ENCODE measurements at places on chromosomes 5 and 9.

DNA sequence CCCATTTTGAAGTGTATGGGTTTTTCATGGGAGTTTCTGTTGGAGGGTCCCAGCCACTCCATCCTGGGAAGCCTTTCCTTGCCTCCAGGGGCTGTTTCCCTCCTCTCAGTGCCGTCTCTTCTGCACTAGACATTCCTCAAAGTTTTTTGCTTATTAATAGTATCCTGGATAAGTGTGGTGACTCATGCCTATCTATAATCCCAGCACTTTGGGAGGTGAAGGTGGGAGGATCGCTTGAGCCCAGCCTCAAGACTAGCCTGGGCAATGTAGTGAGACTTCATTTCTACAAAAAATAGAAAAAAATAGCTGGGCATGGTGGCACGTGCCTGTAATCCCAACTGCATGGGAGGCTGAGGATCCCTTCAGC lies 43.1 kb downstream of the RALGPS1 start:
- peak; percentile 29 for DNase-seq

- DNase-seq: no peak
These were observed 24.0 kb downstream of the GFPT2 start for GRCh38 chr5:180329138-180329435.

DNA sequence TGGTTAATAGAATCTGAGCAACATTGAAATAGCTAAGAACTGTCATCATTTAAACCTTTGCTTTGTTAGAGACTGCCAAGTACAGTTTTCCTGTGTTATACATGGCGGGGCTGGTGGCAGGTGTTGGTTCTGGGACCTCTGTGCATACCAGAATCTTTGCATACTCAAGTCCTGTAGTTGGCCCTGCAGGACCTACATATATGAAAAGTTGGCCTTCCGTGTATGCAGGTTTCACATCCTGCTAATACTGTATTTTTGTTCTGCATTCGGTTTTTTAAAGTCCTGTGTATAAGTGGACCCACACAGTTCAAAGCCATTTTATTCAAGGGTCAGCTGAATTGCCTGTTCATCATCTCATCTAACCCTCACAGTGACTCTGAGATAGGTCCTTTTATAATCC lies 36.4 kb downstream of the LARP1 start:
- DNase-seq: no peak

DNA sequence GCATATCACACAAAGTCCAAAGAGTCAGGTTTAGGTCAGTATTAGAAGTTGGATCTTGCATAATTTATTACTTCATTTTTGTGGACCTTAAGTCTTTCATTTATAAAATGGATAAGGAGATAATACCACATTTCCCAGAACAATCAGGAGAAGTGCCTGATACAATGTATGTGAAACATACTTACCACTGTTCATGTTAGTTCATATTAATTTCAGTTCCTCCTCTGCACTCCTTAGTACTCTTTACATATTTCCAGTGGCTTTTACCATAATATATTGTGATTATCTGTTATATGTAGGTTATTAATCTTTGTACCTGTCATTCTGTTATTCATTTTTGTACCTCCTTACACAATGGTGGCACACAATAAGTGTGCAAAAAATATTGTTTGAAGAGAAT lies 214.4 kb downstream of the ARL15 start:
- no peak for DNase-seq

- no peak for DNase-seq
These were observed 237.1 kb upstream of the NMUR2 start for GRCh38 chr5:152641970-152642805.

DNA sequence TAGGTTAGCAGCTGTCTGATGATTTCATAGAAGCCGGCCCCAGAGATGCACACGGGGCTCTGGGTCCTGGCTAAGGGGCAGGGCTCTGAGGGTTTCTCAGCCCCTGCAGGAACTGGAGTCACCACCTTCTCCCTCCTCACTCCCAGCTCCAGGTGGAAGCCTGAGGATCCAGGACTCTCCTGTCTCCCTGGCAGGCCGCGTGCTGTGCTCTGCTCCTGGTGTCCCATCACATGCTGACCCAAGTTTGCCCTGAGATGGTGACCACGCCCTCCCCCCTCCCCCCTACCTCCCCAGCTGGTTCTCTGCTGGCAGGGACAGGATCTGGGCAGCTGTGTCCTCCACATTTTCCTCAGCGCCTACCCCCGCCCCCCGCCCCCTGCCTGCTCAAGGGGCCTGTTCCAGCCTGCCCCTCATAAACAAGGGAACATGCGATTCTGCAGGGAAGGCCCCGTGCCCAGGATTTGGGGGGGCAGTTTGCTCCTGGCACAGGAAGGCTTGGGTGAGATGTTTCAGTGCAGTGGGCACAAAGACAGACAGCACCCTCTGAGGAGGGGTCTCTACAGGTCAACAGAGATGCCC lies 87.4 kb downstream of the PSD2 start:
- DNase-seq: no peak

DNA sequence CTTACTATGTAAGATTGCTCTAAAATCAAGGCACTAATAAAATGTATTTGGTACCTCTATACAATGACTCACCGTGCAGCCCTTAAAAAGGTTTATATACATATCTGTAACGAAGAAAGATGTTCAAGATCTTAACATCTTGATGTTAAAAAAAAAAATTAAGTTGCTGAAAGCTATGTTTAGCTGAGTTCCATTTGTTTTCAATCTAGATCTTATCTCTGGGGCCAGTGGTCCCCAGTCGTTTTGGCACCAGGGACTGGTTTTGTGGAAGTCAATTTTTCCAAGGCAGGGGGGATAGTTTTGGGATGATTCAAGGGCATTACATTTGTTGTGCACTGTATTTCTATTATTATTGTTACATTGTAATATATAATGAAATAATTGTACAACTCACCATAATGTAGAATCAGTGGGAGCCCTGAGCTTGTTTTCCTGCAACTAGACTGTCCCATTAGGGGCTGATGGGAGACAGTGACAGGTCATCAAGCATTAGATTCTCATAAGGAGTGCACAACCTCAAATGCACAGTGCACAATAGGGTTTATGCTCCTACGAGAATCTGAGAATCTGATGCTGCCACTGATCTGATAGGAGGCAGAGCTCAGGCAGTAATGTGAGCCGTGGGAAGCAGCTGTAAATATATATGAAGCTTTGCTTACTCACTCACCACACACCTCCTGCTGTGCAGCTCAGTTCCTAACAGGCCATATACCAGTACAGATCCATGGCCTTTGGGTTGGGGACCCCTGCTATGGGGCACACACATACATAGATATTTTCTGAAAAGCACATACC lies 27.6 kb upstream of the TSLP start:
- DNase-seq: no peak

DNA sequence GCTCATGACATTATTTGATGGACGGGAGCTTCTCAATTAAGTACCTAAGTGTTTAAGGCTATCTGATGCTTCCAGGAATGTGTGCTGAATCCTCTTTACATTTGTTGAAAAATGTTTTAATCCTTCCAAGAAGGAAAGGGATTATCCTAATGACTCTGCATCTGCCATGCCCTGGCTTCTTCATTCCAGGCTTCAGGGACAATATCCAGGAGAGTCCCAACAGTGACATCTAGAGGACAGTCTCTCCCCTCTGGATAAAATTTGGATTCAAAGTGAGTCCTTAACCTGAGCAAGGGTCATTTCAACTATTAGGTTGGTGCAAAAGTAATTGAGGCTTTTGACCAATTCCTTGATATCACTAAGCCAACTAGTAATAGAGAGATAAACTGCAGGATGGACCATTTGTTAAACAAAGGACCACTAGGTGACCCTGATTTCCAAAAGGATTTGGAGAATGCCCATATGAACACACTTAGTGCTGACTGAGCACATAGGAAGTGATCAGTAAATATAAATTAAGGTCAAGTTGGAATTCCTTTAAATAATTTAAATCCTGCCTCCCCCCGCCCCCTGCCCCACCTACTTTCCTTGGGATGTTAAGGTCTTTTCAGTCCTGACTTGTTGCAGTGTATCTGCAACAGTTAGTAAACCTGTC lies 19.1 kb downstream of the TNFSF8 start:
- peak; percentile 76 for DNase-seq

DNA sequence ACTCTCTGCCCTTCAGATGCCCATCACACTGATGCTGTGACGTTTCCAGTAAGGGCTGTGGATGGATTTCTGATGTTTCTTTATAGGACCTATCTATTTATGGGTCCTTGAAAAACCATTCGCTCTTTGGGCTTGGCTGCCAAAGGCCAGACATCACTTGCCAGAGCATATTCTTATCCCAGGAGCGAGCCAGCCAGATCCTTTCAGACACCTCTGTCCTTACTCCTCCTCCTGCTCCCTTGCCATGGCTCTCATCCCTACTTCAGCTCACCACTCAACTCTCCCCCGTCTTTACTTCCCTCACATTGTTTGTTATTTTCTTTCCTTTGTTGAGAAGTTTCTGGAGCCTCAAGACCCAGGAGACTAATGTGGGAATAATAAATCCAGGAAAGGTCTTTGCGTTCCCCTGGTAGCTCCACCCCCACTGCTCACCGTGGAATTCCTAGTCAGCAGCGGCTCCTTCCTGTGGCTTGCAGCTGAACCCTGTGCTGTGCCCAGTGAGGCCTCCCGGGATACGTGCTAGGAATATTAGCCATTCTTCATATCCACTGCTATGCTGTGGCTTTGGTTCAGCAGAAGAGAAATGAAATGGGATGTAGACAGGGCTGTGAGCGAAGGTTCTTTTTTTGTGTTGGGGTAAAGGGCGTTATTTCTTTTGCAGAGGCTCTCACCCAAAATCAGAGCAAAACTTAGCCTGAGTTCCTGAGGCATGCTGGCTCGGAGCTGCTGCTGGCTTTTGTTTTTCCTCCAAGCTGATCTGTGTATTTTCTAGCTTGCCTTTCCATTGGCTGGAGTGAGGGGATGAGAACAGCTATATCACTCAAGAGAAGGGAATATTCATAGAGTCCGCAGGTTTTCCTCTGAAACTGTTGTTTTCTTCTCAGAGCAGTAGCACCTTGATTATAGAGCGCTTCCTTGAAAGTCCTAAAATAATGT lies 171.1 kb downstream of the SAXO1 start:
- no peak for DNase-seq

GRCh38 chr5:111310711-111311620 lies 86.8 kb downstream of the CAMK4 start:
- DNase-seq: no peak

GRCh38 chr9:127802576-127803443 lies at the start of gene FPGS:
Gene FPGS, plus strand, starts transcription at chr9:127802882. Its CDS starts 43 bp downstream, at chr9:127802925.
- DNase-seq: peak; percentile 93

DNA sequence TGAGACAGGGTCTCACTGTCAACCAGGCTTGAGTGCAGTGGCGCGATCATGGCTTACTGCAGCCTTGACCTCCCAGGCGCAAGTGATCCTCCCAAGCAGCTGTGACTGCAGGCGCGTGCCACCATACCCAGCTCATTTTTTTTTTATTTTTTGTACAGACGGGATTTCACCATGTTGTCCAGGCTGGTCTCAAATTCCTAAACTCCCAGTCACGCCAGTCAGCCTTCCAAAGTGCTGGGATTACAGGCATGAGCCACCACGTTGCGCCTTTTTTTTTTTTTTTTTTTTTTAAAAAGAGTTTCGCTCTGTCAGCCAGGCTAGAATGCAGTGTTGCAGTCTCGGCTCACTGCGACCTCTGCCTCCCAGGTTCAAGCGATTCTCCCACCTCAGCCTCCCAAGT lies 27.1 kb upstream of the SRP19 start:
- DNase-seq: no peak

GRCh38 chr9:88661759-88662158 lies 126.8 kb downstream of the NXNL2 start:
- DNase-seq: no peak

GRCh38 chr5:6220346-6221088 lies 157.8 kb downstream of the MED10 start:
- DNase-seq: no peak

GRCh38 chr5:154618696-154619095 lies 136.5 kb upstream of the LARP1 start:
- DNase-seq: no peak

- DNase-seq: no peak
These were observed 29.8 kb downstream of the ANKRD33B start for GRCh38 chr5:10593531-10594181.

GRCh38 chr9:109590966-109591365 lies 92.9 kb upstream of the PTPN3 start:
- no peak for DNase-seq

DNA sequence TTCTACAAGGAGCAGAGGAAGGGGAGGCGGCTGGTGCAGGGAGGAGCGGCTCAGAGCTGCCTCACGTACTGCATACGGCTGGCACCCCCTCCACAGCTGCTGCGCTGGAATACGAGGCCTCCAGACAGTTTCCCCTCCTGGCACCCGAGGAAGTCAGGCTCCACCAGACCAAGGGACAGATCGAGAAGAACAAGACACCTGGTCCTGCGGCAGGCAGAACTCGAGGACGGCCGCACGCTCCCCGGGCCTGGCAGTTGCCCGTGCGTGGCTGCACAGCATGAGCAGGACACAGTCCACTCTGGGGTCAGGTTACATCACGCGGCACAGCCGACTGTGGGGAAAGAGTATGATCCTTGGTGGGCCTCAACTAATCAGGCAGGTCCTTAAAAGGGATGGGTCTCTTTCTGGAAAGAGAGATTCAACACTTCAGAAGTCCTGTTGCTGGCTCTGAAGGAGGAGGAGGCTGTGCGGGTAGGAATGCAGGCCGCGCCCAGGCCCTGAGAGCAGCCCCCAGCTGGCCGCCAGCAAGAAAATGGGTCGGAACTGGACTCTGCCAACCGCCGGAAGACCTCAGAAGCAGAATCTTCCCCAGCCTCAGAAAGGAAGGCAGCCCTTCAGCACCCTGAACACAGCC lies 11.6 kb downstream of the UBAC1 start:
- no peak for DNase-seq

GRCh38 chr5:79829260-79829659 lies 139.6 kb downstream of the CMYA5 start:
- no peak for DNase-seq

DNA sequence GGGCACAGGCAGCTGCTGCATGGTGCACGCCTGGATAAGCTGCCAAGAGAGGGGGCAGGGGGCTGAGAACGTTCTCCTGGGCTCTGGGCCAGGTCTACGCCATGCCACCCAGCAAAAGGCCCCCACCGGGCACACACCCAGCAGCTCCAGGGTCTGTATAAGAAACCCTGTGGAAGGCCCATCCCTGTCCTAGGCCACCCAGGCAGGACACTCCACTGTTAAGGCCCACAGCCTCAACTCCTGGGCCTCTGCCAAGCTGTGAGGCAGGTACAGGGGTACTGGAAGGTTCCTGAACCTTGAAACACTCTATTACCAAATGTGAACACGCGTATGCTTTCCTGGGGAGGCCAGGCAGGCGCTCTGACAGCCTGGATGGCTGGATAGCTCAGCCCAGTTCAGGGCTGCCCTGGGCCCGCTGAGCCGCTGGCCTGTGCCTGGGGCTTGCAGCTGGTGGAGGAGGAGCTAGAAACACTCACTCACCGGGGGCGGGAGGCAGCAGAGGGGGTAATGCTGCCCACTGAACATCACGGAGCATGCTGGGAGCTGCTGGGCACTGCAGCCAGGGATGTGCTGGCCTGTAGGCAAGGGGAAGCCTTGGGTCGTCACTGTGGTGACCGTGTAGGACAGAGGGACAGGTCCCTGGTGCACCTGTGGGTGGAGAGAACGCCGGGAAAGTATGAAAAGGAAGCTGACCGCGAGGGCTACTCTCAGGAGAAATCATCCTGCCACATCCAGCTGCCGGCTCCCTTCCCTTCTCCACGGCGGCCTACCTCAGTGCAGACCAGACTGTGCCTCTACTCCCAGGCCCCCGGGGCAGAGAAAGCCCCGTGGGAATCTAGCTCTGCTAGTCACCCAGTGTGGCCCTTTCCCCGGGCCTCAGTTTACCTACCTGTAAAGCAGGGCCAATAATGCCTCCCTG lies 6.0 kb downstream of the RNF44 start:
- no peak for DNase-seq

Measured in COLO829 (cell line).